Testis (tissue), 5 donors: ENCODE measurements at places on chromosomes 4 and X.
A peak's percentile ranks its signal among the peaks of the same experiment; 100 is the strongest.

DNA sequence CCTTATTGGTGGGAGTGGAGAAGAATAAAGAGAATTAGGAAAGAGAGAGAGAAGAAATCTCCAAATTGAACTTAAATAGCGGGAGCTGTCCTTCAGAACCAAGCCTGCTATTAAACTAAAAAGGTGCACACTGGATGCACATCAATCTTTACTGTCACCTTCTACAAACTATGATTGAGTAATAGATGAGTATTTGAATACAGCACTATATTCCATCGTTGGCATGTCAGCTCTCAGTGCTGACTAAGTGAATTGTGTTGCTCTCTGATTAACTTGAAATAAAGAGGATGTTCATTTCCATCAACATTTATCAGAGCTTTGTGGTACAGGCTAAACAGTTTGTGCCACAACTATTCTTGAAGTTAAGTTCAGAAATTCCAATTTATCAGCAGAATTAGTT, 143.7 kb upstream of the PABPC4L start:
- DNase-seq = no peak

GRCh38 chrX:48848847-48849246, 13.4 kb upstream of the PCSK1N start:
- DNase-seq = no peak

GRCh38 chr4:168408620-168409019, 71.7 kb downstream of the DDX60L start:
- peak; percentile 69 for DNase-seq

DNA sequence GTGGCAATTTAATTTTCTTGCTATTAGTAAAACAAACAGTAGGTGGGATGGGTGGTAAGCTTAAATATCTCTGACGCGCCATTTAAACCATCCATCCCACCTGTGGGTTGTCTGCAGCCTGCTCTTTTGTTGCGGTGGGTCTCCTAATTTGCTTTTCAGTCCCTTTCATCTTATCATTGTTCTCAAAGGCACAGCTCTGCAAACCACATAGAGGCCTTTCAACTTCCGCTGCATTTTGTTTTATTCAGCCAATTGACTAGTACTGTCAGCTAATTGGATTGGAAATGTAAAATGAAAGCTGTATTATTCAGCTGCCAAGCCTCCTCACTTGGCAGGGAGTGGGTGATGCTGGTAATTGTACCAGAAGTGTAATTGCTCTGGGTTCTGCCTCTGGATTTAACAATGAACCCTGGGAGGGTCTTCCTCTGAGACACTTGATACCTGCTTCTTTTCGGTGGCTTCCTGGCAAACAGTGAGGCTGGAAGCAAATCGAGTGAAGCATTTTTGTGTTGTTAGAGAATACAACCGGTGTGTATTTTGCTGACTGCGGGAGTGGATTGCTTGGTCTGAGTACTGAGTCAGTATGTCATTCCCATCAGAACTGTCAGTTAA, 165.6 kb downstream of the FRAS1 start:
- no peak for DNase-seq

DNA sequence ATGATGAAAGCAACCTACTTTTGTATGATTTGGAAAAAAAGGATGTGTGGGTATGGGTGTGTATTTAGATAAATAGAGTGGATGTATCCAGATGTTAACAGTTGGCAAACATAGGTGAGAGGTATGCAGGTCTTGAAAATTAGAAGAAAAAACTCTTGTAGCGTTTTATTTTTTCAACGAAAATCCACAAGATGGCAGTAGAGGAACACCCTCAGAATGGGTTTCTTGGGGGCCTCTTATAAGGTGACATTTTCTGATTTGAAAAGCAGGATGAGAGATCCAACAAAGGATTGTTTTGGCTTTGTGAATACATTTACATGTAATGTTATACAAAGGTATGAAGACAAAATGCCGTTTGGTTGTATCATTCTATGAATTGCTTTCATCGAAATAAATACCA, 68.3 kb downstream of the FMR1NB start:
- DNase-seq = no peak

GRCh38 chr4:37873386-37873785, 17.5 kb upstream of the TBC1D1 start:
- DNase-seq = no peak

GRCh38 chr4:53732661-53733060, 141.4 kb upstream of the LNX1 start:
- no peak for DNase-seq

- DNase-seq = no peak
These were observed 4.3 kb downstream of the BCLAF3 start for GRCh38 chrX:19986531-19986930.

DNA sequence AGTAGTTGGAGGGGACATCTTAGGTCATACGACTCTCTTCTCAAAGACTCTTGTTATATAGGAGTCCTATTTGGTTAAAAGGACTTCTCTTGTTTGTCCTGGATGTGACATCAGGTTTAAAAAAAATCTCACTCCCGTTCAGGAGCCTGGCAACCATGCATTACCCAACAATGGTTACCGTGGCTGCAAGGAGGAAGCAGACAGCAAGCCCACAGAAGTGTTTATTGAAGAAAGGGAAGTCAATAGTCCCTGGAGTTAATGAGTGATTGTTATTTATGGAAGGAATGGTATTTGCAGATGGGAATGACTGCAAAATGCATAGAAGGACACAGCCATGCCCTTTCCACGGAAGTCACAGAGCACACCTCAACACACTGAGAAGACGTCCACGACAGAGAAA, 75.9 kb upstream of the ENPP6 start:
- no peak for DNase-seq

- DNase-seq = no peak
These were observed 3.7 kb upstream of the LCORL start for GRCh38 chr4:18025288-18025687.

GRCh38 chr4:108036213-108036612, 46.5 kb downstream of the HADH start:
- DNase-seq = no peak

- DNase-seq = no peak
These were observed 563.5 kb downstream of the PCDH7 start for GRCh38 chr4:31283679-31284078.
